ENCODE measurements at places on chromosomes 4 and X. TPM values are rescaled to one million over a fixed set of nuclear protein-coding genes. Genes with fewer than 3 reads are reported as not detected.
A peak's percentile ranks its signal among the peaks of the same experiment; 100 is the strongest.

The MAGEE2 gene
- not detected for total RNA-seq

DNA sequence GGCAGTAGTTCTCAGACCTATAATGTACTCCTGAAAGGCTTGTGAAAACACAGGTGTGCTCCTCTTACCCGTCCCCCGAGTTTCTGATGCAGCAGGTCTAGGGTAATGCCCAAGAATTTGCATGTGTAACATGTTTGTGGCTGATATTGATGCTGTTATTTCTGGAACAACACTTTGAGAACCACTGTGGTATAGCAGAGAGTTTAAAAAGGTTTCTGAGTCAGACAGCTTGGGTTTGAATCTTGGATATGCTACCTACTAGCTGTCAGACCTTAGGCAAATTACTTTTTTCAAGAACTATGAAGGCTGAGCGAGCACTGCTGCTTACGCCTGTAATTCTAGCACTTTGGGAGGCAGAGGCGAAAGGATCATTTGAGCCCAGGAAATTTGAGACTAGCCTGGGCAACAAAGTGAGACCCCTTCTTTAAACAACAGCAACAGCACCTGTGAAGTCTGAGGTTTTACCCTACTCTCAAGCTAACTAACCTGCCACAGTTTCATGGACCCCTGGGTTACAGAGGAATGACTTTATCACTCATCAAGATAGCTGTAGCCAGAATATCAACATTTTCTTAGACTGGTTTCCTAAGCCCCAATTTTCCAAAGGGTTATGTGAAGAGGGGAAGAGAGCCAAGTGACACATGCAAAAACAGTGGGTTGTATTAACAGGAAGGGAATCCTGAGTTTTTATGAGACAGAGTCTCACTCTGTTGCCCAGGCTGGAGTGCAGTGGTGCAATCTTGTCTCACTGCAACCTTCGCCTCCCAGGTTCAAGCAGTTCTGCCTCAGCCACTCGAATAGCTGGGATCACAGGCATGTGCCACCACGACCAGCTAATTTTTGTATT, 5.1 kb downstream of the AFF1 start:
- no peaks in the 10 kb centered on the region for H3K27me3 ChIP-seq
- H3K27ac ChIP-seq, result no peak overlapping the region
- no peak for DNase-seq
- H3K4me3 ChIP-seq, result no peak overlapping the region

- H3K27me3 ChIP-seq, result no peaks in the 10 kb centered on the region
- H3K27ac ChIP-seq, result peak overlapping the region; percentile 81
- H3K36me3 ChIP-seq, result no peaks in the 10 kb centered on the region
- DNase-seq, result peak; percentile 88
- H3K4me3 ChIP-seq, result no peak overlapping the region
Observed at GRCh38 chrX:2351999-2352995, 148.5 kb downstream of the DHRSX start.

The UGT8 gene
- total RNA-seq, result not detected

DNA sequence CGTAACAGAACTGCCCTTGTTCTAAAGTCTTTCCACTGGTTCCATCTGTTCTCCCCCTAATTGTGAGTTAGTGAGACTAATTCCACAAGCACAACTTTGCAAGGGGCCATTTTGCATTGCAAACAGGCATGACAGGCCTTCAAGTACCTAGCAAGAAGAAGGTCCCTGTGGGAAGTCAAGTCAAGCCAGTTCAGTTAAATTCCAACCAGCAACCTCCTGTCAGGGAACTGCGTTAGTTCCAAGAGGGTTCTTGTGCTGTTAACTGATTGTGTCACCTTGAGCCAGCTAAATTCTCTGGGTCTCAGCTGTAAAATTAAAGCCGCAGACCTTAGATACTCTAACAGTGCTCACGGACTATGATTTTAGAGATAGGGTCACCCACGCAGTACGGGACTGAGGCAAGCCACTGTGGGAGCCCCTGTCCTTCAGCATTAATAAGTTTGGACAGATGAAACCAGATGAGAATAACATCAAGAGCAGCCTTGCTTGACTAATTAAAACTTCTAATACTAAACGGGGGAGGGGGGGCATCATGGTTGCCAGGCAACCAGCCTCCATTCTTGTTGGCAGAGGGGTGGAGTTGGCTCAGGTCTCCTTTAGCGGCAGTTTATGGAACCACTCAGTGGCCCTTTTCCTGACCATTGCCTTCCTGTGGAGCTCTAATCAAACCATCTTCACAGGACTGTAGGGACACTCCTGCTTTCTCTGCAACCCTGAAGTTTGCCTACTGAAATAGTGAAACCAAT, 24.1 kb upstream of the TMEM150C start:
- no peak overlapping the region for H3K4me3 ChIP-seq
- no peak for DNase-seq
- no peak overlapping the region for H3K27ac ChIP-seq
- H3K27me3 ChIP-seq, result peaks cover 3% of the 10 kb centered on the region
- no peaks in the 10 kb centered on the region for H3K4me1 ChIP-seq

The ARSJ gene
- 30.8 TPM for total RNA-seq

DNA sequence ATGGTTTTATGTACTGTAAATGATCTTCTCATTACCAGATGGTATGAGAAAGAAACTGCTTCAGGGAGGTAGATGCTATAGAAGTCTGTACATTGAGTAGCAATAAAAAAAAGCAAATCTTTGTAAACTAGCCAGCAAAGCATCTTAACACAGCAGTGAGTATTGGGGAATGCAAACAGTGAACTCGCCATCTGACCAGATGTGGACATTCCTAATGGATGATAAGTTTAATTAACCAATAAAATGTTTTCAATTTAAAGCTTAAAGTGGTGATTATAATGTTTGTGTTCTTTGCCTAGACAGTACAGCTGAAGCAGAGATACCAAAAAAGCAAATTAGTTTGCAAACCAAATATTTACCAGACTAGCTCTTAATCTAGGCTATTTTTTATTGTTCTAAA, 1144.2 kb downstream of the FAT4 start:
- no peak overlapping the region for H3K27ac ChIP-seq
- no peaks in the 10 kb centered on the region for H3K27me3 ChIP-seq
- H3K4me1 ChIP-seq, result no peaks in the 10 kb centered on the region
- DNase-seq, result peak; percentile 8
- H3K36me3 ChIP-seq, result no peaks in the 10 kb centered on the region

GRCh38 chr4:84857296-84857695, 109.2 kb downstream of the WDFY3 start:
- H3K36me3 ChIP-seq, result peaks cover 2% of the 10 kb centered on the region
- no peak overlapping the region for H3K4me3 ChIP-seq
- no peaks in the 10 kb centered on the region for H3K27me3 ChIP-seq
- no peaks in the 10 kb centered on the region for H3K4me1 ChIP-seq
- DNase-seq, result no peak

DNA sequence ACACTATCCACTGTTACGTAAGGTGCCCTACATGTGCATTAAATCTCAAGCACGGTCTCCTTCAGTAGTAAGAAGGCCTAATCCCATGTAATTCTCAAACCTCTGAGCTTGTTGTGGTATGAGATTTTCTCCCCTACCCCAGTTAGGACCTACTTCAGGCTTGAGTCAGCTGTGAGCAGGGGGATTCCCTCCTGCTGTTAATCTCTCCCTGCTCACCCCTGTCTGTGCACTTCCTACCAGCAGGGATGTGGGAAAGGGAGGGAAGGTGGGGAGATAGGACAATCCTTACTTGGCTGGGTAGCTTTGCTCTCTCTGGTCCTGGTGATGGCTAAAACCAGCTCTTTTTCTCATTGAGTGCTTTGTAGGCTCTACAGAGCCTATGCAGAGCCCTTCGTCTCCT, 60.8 kb downstream of the PALLD start:
- no peaks in the 10 kb centered on the region for H3K27me3 ChIP-seq
- no peak overlapping the region for H3K27ac ChIP-seq
- DNase-seq, result no peak
- peaks cover 8% of the 10 kb centered on the region for H3K4me1 ChIP-seq
- H3K4me3 ChIP-seq, result no peak overlapping the region
- H3K36me3 ChIP-seq, result no peaks in the 10 kb centered on the region

GRCh38 chrX:47815901-47816845, 20.5 kb upstream of the ZNF81 start:
- no peaks in the 10 kb centered on the region for H3K4me1 ChIP-seq
- H3K27ac ChIP-seq, result no peak overlapping the region
- H3K36me3 ChIP-seq, result no peaks in the 10 kb centered on the region
- H3K4me3 ChIP-seq, result no peak overlapping the region
- H3K27me3 ChIP-seq, result no peaks in the 10 kb centered on the region

DNA sequence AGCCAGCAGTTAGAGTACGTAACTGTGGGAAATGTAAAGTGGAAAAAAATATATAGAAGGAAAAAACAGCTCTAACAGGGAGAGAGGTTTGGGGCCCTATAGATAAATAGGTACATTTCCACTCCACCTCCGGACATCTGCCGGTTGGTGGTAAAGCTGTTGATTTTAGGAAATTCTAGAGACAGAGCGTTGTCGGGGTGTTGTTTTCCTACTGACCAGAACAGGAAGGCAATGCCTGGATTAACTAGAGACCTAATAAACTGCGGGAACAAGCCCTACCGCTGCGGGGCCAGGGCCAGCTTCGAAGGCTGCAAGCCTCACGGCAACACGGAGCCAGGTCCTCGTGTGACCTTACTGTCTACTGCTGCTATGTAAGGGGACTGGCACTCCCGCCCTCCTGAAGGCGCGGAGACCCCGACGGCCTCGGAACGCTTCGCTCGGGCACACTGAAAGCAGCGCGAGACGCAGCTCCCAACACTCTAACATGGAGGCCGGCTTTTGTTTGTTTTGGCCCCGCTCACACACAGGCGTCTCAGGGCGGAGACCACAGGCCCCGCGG, 702 bp upstream of the CDKN2AIP start:
- peaks cover 7% of the 10 kb centered on the region for H3K36me3 ChIP-seq
- H3K4me1 ChIP-seq, result peaks cover 12% of the 10 kb centered on the region
- H3K27me3 ChIP-seq, result no peaks in the 10 kb centered on the region
- H3K27ac ChIP-seq, result peak overlapping the region; percentile 98
- H3K4me3 ChIP-seq, result peak overlapping the region; percentile 92

The LRIT3 gene
- total RNA-seq, result under 0.01 TPM

The CT45A5 gene
- total RNA-seq, result not detected

DNA sequence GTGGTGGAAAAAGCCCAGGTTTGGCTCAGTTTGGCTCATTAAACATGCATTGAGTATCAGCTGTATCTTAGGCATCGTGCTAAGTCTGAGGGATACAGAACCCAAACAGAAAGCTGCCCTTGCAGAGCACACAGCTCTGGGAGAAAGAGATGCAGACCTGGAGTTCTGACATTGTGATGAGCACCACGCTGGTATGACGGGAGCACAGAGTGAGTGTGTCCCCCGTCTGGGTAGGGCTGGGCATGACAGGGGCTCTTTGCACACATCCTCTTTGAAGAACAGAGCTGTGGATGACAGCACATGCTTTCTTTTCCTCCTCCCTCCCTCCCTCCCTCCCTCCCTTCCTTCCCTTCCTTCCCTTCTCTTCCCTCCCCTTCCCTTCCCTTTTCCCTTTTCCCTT, 52.2 kb downstream of the CLCN4 start:
- H3K4me3 ChIP-seq, result no peak overlapping the region
- no peaks in the 10 kb centered on the region for H3K4me1 ChIP-seq
- no peak overlapping the region for H3K27ac ChIP-seq
- no peaks in the 10 kb centered on the region for H3K36me3 ChIP-seq

DNA sequence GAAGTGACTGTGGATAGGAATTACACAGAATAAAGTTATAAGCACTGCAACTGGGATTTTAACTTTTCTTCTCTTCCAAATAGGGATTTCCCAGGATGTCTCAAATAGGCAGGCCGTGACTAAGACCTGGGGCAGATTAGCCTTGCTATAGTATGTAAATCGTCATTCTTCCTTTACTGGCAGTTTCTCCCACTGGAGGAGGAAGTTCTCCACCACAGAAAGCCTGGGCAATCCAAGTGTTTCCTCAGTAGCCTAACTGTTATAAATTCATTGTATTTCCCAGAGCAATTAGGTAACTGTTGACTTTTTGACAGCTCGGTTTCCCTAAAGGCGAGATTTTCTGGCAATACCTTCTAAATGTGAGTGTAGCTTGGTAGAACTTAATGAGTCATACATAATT, at the start of gene TNIP3:
Gene TNIP3 (minus strand): TSS at position 31 of the 400 bp plus-strand sequence. CDS start 196 bp downstream, outside the sequence.
- H3K4me1 ChIP-seq, result no peaks in the 10 kb centered on the region
- H3K27ac ChIP-seq, result no peak within 1 kb of the TSS
- no peaks in the 10 kb centered on the region for H3K27me3 ChIP-seq
- no peak within 1 kb of the TSS for H3K4me3 ChIP-seq
- H3K36me3 ChIP-seq, result no peaks in the 10 kb centered on the region

All from fibroblast of lung (primary cell).